ENCODE measurements at places on chromosomes 4 and X. TPM values are rescaled to one million over a fixed set of nuclear protein-coding genes. Genes with fewer than 3 reads are reported as not detected.

DNA sequence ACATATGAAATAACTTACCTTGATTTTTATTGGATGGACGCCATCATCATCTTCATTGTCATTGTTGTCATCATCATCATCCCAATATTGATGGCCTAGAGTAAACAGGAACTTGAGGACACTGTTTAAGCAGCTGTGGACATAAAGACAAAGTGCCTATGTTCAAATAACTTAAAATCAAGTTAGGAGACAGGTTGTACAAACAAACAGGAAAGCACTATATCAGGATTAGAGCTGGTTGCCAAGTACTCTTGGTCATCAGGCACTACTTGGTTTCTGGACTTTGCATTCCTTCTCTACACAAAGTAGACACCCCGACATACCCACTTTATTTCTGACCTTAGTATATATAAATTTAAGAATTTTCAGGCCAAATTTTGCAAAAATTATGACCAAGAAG, 608.6 kb downstream of the KLHL13 start:
- no peak for DNase-seq

DNA sequence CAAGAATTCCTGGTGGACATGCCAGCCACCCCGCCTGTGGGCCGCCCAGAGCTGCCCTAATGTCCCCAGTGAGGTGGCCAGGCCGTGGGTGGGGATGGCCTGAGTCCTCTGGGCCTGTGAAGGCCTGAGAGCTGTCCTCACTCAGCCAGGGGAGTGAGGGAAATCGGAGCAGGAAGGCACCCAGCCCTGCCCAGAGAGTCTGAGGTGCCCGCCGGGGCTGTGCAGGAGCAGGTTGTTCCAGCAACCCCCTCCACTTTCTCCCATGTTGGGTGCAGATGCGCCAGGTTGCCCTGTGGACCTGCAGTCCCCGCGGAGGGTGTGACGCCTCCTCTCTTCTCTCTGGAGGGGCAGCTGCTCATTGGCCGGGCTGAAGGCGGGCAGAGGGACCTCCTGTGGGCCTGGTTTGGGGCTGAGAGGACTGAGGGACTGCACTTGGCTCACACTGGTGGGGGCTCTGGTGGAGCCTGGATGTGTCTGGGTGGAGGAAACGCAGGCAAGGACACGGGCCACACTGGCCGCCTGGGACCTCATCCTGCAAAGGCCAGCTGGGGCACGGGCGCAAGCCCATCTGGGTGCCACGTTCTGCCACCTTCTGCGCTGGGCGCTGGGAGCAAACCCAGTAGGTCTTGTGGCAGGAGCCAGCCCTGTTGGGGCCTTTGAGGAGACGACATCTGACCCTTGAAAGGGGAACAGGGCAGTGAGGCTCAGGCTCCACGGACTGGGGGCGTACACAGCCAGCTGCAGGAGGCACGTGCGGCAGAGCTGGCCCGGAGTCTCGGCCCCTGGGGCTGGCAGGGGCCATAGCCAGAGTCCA, 14.0 kb downstream of the DOK7 start:
- no peak for DNase-seq

CTSO gene
- total RNA-seq = 2.9 TPM

- DNase-seq = peak; percentile 84
Measured at GRCh38 chr4:55503169-55503568, 43.5 kb downstream of the CLOCK start.

GPR50 gene
- not detected for total RNA-seq

PABPC1L2A gene
- total RNA-seq = not detected

CT45A9 gene
- not detected for total RNA-seq

SPINK2 gene
- total RNA-seq = not detected

DNA sequence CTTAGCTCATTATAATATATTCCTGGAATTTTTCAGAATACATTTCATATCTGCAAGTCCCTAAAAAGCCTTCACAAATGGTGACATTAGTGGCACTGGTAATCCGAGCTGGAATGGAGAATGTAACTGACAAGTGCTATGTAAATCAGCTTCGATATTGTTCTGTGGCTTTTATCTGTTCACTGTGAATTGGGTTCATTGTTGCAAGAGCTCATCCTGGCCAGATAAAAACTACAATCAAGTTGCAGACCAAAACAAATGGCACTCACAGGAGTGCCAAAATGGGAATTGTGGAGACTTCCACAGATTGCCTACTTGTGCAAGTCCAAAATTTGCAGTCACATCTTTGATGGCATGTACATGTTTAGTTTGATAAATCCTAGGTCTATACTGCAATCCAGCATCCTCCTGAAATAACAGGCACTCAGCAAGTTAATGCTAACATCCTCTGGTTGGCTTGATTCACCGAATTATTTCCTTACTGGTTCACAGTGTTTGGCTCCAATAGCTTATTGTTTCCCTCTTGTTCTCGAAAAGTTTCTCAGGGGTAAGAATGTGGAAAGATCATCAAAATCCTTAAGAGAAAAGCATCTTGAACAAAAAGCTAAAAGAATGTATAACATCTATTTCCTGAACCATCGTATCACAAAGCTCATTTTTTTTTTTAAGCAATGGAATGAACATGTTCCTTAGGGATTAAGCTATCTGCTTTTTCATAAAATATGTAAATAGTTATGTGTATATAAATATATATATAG, 904.9 kb downstream of the CENPC start:
- DNase-seq = no peak

DNA sequence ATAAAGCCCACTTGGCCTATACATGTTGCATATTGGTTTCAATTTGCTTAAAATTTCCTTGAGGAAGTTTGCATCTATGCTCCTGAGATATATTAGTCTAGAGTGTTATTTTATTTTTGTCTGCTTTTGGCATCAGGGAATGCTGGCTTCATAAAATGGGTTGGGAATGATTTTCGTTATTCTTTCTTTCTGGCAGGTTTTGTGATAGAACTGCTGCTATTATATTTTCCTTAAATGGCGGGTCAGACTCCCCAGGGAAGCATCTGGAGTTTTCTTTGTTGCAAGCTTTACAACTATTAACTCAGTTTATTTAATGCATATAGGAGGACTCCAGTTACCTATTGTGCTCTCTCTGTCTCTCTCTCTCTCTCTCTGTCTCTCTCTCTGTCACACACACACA, 82.0 kb upstream of the WDR17 start:
- no peak for DNase-seq
